ENCODE measurements at places on chromosomes 16 and 17.

GRCh38 chr17:37098910-37099664 lies 150.3 kb downstream of the AATF start:
- DNase-seq = no peak

DNA sequence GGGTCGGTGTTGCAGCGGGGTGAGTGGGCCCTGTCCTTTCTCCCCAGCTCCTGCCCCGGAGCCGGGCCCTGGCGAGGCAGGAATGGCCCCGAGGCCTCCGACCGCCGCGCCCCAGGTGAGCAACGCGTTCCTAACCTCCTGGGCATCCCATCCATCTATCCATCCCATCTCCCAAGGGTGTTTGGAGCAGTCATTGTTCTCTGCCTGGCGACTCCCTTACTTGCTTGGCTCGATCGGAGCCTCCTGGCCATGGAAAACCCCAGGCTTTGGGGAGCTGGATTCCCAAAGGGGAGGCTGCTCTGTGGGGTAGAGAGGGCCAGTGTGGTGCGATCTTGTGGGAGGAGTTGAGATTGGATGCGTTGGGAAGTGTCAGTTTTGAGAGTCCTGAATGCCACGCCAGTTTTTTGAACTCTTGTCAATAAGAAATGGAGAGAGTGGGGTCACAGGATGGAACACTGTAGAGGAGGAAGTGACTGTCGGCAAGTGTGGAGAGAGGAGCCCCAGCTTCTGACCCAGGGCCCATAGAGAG lies 684 bp downstream of the ZFP90 start:
- peak; percentile 15 for DNase-seq

DNA sequence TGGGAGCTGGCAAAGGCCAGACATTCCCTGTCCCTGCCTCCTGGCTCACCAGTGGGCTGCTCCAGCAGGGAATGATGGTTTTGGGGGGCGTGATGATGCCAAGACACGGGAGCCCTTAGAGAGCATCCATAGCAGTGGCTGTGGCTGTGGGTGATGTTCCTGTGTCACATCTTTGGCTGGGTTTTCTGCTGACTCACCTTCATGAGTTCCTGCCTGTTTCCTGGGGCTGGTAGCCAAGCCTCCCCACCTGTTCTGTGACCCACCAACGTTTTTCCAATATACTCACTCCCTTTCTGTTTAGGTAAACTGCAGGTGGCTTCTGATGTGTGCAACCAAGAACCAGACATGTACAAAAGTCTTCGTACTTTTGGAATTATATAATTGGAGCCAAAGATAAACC lies 16.5 kb upstream of the NF1 start:
- no peak for DNase-seq

DNA sequence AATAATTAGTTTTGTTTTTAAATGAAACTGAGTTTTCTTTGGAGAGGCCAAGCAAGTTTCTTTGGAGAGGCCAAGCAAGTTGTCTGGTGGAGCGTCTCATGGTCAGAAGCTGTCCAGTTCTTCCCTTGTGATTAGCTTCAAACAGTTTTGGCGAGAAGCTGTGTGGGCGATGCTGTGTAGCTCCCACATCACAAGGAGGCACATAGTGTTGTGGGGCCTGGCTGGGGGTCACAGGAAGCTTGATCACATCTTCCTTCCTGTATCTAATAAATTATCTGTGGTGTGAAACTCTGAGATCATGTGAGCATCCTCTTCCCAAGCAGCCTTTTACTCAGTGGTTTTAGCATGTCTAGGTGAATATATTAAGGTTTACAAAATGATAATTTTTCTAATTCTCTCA lies 33.9 kb downstream of the SPECC1 start:
- DNase-seq = peak; percentile 4

GRCh38 chr16:31868691-31869167 lies 4.9 kb upstream of the ZNF267 start:
- peak; percentile 79 for DNase-seq

Measured in effector memory CD8-positive, alpha-beta T cell (primary cell).